ENCODE measurements at places on chromosomes 12 and 14.

GRCh38 chr14:22552827-22553076 is 36.3 kb downstream of the DAD1 start:
- DNase-seq = no peak

- no peak for DNase-seq
These were observed 21.7 kb downstream of the PPFIBP1 start for GRCh38 chr12:27545665-27546064.

DNA sequence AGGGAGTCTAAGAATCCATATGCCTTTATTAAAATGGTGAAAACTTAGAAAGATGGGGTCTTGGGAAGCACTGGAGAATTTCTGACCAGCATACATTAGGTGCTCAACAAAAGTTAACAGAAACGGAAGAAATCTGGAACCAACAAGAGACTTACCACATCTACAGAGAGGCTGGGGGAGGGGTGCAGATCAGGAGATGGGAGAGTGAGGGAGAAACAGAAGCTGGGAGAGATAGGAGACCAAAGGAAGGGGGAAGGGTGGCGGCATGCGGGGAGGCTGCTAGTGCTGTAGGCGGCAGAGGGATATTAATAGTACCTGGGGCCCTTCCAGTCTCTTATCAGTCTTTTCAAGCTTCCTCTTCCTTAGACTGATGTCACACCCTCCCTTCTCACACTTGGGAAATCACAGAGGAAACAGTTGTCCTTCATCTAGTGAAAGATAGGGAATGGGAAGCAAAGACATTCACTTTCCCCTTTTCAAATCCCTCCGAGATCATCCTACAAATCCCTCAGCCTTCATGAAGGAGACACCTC is 18.1 kb downstream of the ZBTB39 start:
- DNase-seq = no peak

- no peak for DNase-seq
These were observed 63.7 kb downstream of the BCL11B start for GRCh38 chr14:99208318-99208717.

- no peak for DNase-seq
These were observed 1.7 kb downstream of the PLEK2 start for GRCh38 chr14:67410313-67410712.

GRCh38 chr14:67837011-67837624 is 17.5 kb downstream of the RAD51B start:
- DNase-seq = no peak

- DNase-seq = no peak
These were observed 219.6 kb downstream of the PHETA1 start for GRCh38 chr12:111149299-111149698.

GRCh38 chr12:105912882-105913678 is 225.7 kb downstream of the NUAK1 start:
- DNase-seq = no peak

DNA sequence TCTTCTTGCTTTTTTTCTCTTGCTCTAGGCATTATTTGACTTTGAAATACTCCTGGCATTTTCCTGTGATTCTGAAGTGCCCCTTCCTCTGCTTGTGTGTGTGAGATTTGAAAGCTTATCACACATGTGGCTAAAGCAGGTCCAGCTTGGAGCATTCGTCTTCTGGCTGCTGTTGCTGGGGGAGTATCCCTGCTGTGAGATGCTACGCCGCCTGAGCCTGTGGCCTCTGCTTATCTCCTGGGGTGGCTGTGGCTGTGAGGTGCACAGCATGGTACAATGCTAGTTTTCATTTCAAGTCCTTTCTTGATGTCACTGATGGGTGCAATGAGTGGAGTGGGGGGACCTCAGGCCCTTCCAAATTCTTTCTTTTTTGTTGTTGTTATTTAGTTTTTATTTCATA is 371.8 kb downstream of the ZFP36L1 start:
- no peak for DNase-seq

- DNase-seq = no peak
These were observed 492.4 kb upstream of the TMPO start for GRCh38 chr12:98022961-98023360.

DNA sequence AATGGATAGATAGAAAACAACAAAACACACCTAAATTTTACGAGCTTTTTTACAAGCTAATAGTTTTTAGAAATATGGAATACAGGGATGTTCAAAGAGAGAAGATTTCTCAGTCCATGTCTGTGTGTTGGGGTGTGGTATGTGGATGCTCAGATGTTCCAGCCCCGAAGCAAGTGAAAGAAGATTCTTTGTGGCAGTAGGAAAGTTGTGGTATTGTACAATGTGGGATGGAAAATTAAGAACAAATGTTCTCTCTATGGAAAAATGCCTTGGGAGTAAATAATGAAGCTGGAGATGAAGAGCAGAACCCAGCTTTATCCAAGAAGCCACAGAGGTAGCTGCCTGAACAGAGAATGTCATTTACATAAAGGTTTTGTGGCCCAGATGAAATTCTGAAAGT is 150.3 kb upstream of the PRKD1 start:
- DNase-seq = no peak

DNA sequence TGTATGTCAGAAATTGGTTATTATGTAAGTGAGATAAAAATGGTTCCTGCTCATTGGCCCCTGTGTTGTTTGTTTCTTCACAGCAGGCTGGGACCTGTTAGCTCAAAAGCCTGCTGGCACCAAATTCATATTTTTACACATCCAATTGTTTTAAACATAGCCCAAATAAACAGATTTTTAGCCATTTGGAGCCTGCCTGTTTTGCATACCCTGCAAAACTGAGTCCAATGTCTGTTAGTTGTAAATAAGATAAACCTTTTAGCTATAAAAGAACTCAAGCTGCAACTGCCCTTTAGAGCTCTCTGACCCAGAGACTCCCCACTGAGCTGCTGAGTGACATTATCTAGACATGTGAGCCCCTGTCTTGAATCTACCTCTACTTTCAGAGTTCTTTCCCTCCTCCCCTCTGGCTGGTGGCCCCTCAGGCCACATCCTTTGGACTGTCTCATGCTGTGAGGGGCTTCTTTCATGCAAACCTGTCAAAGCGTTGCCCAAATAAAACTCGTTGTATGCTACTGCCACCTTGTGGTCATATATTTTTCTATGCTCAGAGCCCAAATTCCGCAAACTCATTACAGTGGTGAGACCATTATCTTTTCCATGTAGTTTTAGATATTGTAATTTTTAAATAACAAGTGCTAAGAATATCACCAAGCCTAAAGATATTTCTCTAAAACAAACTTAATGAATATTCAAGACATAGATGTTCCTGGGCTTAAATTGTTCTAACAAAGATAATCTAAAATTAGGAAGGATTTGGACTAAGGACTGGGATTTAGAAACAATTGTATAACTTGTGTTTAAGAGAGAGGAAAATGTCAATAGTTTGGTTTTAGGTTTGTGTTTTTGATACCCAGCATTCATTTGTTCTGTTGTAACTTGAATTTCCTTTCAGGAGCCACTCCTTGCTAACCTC is 337.9 kb downstream of the AACS start:
- no peak for DNase-seq

GRCh38 chr14:90839024-90839888 is 23.0 kb upstream of the TTC7B start:
- no peak for DNase-seq

DNA sequence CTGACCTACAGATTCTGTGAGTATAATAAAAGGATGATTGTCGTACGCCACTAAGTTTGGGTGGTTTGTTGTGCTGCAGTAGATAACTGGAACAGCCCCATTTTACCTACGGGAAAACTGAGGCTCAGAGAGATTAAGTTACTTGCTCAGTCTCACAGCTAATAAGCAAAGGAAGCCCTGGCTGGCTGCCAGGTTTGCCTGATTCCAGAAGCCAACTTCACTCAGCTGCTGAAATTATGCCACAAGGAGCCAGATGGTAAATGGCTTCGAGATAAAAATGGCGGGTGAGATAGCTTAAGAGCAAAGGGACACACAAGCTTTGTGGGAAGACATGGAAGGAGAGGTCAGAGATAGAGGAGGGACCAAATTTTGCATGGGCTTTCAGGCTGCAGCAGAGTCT is 191.5 kb upstream of the NOS1 start:
- no peak for DNase-seq

DNA sequence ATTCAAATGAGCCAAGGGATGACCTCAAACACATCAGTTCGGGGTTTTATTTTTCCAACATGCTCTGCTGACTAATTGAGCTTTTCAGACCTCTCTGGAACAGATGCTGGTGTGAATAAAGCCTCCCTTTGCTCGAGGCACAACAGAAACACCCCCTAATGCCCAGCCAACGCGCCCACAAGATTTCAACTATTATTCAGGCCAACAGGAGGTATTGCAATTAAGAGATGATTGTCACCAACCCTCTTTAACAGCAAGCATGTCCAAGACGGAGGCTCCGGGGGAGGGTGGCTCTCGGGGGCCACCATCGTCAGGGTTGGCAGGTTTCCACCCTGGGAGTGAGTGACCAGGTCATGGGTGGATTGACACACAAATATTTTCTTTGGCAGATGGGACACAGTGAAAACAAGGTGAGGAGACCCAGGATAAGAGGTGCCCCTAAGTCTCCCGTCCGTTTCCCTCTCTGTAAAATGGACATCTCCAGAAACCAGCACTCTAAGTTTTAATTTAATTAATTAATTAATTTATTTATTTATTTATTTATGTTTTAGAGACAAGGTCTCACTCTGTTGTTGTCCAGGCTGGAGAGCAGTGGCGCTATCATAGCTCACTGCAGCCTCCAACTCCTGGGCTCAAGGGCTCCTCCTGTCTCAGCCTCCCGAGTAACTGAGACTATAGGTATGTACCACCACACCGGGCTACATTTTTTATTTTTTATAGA is 56.1 kb downstream of the MAP1LC3B2 start:
- no peak for DNase-seq

GRCh38 chr14:52106840-52107239 is 38.0 kb upstream of the NID2 start:
- DNase-seq = no peak

- DNase-seq = no peak
These were observed 1.1 kb downstream of the BRI3BP start for GRCh38 chr12:124994437-124994975.

DNA sequence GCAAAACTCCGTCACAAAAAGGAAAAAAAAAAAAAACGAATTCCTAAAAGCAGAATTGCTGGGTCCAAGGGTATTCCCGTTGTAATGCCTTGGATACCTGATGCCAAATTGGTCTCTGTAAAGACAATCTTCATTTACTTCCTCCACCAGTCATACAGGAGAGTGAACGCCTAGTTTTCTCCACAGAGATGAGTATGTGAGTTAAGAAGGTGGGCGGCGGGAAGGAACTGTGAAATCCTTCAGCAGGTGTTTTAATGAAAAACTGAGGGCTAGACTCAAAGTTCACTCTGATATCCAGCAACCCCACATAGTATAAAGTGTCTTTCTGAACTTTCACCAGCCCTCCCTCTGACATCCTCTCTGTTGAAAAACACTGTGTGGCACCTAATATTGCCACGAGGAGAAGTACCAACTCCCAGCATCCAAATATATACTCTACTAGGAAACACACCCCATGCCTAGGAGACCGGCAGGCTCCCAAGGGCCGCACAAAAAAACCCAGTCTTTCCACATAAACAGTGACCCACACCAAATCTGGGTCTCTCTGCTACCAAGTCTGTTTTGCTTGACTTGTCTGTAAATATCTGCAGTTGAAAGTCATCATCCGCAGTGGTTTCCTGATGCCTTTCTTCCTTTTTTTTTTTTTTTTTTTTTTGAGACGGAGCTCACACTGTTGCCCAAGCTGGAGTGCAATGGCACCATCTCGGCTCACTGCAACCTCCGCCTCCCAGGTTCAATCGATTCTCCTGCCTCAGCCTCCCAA is 30.3 kb upstream of the FOXN3 start:
- DNase-seq = no peak

DNA sequence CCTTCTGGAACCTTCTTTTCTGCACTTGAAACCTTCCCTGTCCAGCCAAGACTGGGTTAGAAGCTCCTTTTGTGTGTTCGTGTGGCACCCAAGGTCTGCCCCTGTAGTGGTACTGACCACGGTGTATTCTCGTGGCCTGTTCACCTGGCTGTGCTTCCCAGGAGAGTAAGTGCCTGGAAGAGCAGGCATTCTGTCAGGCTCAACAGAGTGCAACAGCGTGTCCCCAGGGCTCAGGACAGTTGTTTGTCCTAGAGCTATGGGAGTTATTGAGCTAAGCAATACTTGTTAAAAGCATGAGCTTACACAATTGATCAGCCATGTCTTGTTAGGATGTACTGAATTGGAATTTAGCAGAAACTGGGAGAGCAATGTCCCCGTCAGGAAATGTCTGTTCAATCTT is 12.9 kb upstream of the SLC38A2 start:
- DNase-seq = no peak

DNA sequence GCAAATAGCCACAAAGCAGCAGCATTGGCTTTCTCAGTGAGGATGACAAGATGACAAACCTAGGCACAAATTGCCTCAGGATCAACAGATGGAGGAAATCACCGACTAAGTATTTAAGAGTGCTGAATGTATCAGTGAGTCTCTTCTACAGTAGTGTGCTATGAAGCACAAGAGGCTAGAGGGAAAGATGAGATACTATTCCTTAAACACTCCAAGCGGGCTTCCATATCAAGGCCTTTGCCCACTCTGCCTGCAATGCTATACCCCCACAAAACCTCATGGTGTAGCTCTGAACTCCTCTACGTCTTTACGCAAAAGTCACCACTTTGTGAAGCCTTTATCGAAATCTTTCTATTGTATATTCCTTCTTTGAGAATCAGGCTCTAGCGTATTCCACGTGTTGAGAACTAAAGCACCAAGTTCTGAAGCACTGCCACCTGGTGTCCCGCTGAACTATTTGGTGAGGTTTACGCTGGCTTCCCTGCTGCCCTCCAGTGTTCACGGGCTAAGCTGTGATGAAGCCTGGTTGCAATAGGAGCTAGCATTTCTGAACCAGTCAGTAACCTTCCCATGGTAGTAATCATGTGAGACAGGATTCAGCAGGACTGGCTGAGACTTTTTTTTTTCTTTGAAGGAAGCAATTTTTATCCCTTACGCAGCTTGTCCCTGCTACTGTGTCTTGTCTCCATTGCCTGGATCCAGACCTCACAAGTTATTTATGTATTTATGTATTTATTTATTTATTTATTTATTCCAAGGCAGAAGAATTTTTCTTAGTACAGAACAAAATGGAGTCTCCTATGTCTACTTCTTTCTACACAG is 426.5 kb upstream of the OR4E1 start:
- peak; percentile 24 for DNase-seq

DNA sequence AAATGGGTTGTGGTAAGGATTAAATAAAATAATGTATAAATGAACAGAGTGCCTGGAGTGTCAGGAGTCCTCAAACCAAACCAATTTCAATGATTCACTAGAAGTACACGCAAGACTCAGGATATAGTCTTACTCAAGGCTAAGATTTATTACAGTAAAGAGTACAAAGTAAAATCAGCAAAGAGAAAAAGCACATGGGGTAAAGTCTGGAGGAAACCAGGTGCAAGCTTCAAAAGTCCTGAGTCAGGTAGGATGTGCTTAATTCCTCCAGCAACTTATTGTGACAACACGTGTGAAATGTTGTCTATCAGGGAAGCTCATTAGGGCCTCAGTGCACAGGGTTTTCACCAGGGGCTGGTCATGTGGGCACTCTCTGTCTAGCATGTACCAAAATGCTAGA is 105.8 kb upstream of the NAP1L1 start:
- DNase-seq = no peak

DNA sequence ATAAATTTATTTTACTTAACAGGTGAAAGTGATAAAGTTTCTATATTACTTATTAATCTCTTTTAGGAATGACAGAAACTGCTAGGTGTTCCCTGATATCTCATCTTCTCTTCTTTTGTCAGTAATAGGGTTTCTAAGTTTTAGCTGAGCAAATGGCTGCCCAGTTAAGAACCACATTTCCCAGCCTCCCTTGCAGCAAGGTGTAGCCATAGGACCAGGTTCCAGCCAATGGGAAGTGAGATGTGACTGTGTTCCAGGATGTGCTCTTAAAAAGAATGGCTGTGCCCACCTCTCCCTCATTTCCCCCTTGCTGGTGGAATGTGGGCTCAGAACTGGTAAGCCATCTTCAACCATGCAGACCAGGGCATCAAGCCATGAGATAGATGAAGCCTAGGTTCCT is 165.6 kb downstream of the HELB start:
- DNase-seq = no peak
